Activated CD4-positive, alpha-beta T cell treated with anti-CD3 and anti-CD28 coated beads for 24 hours (primary cell): ENCODE measurements at places on chromosomes 16 and 17.
A peak's percentile ranks its signal among the peaks of the same experiment; 100 is the strongest.

- no peak for DNase-seq
These were observed 43.9 kb upstream of the RCVRN start for GRCh38 chr17:9948928-9949327.

GRCh38 chr16:31216422-31217135 lies at the start of gene PYDC1:
Gene PYDC1, minus strand, starts transcription at chr16:31217135. Its CDS starts 107 bp downstream, at chr16:31217028.
- no peak for DNase-seq

DNA sequence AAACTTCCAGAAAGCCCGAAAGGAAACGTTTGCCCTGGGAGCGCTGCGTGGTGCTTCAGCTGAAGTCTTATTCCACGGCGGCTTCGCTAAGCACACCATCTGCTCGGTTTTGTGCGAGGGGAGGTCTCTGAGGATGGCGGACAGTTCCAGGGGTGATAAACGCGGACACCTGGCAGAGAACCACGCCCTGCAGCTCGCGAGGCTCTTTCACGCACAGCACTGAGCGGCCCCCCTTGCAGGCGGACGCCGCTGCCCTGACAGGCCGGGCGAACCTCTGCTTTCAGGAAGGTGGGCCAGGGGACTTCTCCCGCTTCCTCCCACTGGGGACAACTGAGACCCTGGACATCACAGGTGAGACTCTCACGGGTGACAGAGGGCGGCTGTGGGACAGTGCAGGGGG lies 3.7 kb downstream of the MVD start:
- no peak for DNase-seq

DNA sequence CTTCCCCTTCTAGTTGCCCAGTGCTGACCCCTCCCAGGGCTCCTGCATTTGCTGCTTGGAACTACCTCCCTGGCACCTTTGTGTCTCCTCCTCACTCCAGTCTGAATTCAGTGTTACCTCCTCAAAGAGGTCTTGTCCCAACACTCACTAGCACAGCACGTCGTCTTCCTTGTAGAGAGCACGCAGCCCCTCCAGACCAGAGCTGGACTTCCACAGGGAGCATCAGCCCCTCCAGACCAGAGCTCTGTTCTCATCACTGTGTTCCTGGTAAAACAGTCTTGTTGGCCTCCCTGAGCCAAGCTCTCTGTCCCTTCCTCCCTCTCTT lies 27.8 kb upstream of the MGAT5B start:
- no peak for DNase-seq

DNA sequence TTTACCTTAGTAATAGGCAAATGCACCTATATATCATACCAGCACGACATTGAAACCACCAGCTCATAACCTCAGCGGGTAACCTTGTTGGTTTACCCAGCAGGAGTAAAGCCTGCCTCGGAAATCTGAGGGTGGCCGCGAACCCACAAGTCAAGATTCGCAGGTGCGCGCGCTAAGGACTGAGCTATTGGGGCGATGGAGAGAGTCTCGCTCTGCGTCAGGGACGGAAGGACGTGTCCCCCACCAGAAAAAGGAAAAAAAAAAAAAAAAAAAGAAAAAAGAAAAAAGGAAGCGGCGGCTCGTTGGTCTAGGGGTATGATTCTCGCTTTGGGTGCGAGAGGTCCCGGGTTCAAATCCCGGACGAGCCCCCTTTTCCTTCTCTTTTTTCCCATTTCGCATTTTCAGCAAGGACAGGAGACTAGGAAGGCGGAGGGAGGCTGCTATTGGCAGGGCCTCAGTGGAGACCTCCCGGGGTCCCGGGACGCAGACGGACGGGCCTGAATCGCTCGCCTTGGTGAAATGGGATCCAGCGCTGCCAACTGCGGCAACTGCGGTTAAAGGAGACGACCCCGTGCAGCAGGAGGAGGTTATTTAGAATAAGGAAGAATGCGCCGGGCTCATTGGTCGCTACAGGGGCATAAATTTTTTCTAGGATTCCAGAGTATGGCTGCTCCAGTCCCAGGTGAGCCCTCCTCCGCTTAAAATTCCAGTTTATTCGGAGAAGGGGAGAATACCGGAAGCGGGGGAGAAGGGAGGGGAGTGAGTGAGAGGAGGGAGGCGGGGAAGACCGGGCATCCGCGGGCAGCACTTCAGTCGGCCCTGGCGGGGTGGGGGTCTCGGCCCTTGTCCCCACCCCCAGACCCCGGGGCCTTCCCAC lies at the start of gene OR1F1:
OR1F1 (plus strand) TSS at position 407 of the 877 bp plus-strand sequence.
- DNase-seq: no peak

GRCh38 chr17:39665642-39666224 lies 584 bp downstream of the TCAP start:
- no peak for DNase-seq

GRCh38 chr16:1642148-1642547 lies 30.0 kb downstream of the CRAMP1 start:
- no peak for DNase-seq

GRCh38 chr16:50335196-50335958 lies 33.4 kb downstream of the BRD7 start:
- no peak for DNase-seq

- no peak for DNase-seq
These were observed 30.7 kb downstream of the SLC43A2 start for GRCh38 chr17:1597861-1598342.

GRCh38 chr17:77470800-77471733 lies 330.3 kb downstream of the SEC14L1 start:
- DNase-seq: no peak

DNA sequence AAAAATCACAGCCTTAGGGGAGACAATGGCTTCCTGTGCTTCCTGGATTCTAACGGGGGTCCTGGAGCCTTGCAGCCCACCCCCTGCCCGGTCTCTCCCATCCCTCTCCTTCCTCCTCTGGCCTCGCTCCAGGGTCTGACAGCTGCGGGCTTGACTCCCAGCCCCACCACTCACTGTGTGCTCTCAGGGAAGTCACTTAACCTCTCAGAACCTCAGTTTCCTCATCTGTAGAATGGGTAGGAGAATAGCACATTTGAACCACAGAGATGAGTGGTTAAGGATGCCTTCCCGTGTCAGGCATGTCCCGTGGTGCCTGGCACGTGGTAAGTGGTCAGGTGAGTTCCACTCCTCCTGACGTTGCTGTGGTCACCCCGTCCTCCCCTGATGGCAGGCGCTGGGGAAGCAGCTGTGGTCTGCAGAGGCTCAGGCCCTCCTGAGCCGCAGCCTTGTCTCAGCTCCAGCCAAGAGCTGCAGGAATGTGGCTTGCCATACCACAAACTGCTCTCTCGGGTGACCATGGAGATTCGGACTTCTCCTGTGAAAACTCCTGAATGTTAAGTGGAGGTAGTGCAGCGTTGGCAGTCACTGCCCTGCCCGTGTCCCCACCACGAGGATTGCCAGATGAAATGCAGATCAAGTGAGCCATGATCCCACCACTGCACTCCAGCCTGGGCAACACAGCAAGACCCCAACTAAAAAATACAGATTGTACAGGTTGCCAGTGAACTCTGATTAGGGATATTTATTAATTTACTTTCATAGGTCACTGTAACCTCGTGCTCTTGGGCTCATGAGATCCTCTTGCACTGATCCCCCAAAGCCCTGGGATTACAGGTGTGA lies 85.7 kb downstream of the NT5M start:
- DNase-seq: no peak

DNA sequence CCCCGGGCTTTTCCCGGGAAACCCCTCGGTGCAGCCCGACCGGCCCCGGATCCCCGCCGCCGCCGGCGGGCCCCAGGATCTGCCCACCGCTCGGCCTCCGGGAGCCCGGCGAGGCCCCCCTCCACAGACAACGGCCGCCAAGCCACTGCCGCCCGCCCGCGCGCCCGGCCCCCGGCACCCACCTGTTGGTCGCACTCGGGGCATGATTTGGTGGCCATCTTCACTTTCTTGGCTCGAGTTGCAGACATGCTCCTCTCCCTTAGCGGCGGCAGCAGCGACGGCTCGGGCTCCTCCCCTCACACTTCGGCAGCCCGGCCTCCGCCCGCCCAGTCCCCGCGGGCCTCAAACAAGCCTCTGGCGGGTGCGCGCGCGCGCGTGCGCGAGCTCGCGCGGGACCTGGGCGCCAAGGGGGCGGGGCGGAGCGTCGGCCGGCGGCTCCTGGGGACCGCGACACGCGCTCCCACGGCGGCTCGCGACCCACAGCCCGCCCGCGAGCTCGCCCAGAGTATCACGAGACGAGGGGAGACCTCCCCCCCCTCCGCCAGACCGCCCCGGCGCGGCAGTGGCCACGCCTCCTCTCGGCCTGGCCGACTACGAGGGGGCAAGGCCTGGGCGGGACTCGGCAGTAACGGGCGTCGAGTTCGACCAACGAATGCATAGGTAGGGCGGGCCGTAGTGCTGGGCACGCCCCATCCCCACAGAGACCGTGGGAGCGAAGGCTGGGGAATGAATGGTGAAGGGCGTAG lies at the start of gene C16orf87:
C16orf87 (minus strand) TSS at position 279 of the 746 bp plus-strand sequence; CDS start at position 248, 31 bp downstream.
- DNase-seq: peak; percentile 85

GRCh38 chr17:27293359-27293897 lies 486 bp upstream of the WSB1 start:
- DNase-seq: no peak

- no peak for DNase-seq
These were observed 242.4 kb downstream of the C16orf95 start for GRCh38 chr16:87074641-87075318.

GRCh38 chr16:81366316-81366932 lies 51.7 kb downstream of the GAN start:
- DNase-seq: no peak

DNA sequence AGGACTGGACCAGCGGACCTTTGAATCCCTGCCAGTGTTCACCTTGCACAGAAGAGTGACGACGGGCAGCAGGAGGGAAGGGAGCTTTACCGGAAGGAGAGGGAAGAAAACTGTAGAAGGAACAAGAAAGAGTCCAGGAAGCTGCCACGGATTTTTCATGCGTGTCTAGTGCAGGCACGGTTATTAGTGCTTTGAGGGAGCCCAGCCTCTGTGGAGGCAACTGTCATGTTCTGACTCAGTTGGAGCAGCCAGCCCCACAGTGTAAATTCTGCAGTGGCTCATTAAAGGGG lies 6.5 kb upstream of the HOXB13 start:
- no peak for DNase-seq

- DNase-seq: no peak
These were observed 584 bp downstream of the PHOSPHO1 start for GRCh38 chr17:49229805-49230600.

GRCh38 chr17:20010936-20011335 lies 1.8 kb downstream of the SPECC1 start:
- no peak for DNase-seq

GRCh38 chr16:582614-583331 lies 7.1 kb upstream of the RAB40C start:
- no peak for DNase-seq

DNA sequence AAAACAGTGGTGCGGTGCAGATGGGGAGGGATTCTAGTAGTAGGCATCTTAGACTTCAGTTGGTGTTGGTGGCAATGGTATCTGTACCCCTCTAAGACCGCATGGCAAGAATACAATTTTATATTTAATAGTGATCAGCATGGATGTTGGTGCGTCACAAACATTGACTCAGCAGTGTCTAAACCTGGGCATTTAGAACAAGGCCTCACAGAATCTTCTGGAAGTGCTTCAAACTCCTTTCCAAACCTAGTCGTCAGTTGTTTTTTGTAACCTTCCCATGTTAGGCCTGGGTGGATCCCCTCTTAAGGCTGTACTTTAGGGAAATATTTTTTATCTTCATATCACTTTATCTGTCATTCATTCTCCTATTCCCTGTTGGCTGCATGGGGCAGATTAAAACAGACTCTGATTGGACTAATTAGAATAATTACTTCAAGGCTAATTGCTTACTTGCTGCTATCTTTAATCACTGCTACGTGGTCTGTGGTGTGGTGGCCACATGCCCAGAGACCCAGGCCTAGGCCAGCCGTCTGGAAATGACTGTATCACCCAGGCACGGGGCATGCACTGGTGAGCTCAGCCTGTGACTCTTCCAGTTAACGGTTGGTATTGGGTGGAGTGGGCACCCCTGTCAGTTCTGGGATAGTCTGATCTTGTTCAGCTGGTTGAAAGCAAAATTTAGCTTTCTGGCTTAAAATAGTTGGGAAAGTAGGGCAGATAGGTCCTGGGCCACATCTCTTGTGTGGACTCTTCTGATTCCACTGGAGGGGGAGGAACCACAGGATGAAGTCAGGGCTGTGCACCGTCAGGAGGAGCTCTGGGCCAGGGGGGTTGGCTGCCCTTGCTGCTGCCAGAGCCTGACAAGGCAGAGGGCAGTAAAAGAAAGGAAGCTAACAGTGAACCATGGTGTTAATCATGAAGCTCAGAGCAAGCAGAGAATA lies 4.5 kb downstream of the ALKBH5 start:
- no peak for DNase-seq

- DNase-seq: no peak
These were observed 84.3 kb downstream of the CYTH1 start for GRCh38 chr17:78697554-78698343.

DNA sequence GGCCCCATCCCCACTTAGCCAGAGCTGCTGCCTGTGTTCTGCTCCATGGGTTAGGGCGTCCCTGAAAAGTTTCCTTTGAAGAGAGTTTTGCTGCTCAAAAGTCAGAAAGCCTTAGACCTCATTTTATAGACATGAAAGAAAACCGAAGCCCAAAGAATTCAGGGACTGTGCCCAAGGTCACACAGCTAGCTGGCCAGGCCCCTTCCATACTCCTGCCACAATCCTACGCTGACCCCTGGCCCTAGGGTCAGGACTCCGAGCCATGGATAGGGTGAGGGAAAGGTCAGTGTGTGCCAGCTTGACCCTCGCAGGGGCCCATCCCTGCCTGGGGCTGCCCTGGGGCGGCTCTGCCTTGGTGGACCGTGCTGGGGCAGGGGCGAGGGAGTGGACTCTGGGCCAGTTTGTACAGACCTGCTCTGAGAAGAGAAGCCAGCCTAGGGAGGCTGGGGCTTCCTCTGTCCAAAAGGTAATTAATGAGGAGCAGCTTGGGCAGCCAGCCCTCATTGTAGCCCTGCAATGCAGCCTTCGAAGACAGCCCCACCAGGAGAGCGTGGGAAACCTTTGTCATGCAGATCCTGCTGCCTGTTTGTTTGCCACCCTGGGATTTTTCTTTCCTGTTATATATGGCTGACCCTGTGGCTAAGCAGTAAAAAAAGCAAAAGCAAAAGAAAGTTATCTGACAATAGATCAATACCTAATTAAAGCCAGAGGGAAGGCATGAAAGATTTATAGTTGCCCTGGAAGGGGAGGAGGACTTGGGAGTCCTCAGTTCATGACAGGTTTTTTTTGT lies 37.4 kb downstream of the RHBDL3 start:
- no peak for DNase-seq

DNA sequence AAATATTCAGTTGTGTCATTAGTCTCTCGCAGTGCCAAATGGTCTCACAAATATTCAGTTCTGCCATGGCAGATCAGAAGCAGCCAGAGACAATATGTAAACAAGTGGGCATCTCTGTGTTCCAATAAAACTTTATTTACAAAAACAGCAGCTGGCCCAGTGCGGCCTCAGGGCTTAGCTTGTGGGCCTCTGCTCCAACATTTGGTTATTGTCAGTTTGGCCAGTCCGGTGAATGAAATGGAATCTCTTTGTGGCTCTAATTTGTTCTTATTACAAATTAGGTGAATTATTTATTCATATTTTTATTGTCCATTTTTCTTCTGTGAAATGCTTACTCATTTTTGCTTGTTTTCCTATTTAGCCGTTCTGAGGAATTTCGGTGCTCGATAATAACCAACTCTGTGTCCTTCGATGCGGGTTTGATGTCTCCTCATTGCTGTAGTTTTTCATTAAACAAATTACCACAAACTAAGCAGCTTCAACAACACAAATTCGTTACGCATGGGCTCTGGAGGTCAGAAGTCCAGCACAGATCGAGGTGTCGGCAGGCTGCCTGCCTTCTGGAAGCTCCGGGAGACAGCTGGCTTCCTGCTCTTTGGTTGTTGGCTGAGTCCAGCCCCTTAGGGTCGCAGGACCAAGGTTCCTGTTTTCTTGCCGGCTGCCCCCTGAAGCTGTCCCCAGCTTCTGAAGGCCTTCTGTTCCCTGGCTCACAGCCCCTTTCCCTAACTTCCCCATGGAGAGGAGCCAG lies 4.1 kb upstream of the SLC38A10 start:
- no peak for DNase-seq
